ENCODE measurements at places on chromosomes 3 and 15. TPM values are rescaled to one million over a fixed set of nuclear protein-coding genes. Genes with fewer than 3 reads are reported as not detected.
A peak's percentile ranks its signal among the peaks of the same experiment; 100 is the strongest.

DNA sequence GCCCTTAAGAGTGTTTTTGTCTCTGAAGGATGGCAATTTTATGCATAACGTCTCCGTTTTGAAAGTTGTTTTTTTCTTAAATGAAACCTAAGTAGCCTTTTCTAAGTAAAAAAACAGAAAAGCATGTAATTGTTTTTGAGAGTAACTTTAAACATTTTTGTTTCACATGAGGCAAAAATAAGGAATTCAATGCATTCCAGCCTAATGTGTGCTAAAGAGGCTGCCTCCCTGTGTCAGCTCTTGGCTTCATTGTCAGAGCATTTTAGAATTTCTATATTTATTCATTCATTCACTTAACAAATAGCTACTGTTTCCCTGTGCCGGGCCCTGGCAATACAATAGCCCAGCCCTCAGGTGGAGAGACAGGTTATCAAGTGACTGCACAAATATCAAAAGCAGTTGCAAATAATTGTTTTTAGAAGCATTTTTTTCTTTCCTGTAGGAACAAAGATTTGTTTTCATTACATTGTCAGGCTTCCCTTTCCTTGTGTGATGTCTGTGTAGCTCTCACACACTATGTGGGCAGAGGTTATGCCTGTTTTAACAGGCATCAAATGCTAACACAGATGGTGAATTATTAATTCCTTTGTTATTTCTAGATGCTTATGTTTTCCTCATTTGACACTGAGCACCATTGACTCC lies 81.9 kb downstream of the CCK start:
- no peak for DNase-seq

GRCh38 chr3:140499114-140499757 lies 178.6 kb upstream of the TRIM42 start:
- DNase-seq: peak; percentile 53

CEP152 gene
- total RNA-seq: 26.8 TPM

NR1I2 gene
- not detected for total RNA-seq

GRCh38 chr3:102059145-102059943 lies 210.0 kb downstream of the NFKBIZ start:
- DNase-seq: no peak

FBXO45 gene
- total RNA-seq: 21.7 TPM

TRIM71 gene
- not detected for total RNA-seq

UTS2B gene
- not detected for total RNA-seq

DNA sequence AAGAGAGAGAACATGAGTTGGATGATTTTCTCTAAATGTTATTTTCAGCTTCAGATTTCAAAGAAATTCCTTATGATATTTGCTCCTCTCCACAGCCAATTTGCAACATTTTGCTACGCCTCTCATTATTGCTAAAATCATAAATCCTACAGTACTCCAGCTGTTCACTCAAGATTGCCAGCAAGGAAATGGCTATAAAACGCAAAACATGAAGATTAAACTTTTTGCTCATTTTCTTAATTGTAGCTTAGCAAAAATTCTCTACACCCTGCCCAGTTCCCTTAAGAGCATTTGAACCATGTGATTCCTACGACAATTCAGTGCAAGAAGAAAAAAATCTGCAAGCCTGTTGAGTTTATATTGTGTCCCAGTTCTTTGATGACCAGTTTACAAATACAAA lies 6.8 kb downstream of the CHRNA3 start:
- no peak for DNase-seq

DNA sequence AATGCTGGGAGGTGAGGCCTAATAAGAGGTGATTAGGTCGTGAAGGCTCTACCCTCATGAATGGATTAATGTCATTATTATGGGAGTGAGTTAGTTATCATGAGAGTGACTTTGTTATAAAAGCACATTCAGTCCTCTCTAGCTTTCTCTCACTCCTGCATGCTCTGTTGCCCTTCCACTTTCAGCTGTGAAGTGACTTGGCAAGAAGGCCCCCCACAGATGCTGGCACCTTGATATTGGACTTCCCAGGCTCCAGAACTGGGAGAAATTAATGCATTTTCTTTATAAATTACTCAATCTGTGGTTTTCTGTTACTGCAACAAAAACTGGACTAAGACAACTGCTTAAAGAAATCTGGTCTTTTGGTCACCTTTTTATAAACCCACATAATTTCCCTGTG lies 144.3 kb downstream of the FBN1 start:
- DNase-seq: no peak

GRCh38 chr15:90325726-90326125 lies 26.4 kb upstream of the ZNF774 start:
- no peak for DNase-seq

DNA sequence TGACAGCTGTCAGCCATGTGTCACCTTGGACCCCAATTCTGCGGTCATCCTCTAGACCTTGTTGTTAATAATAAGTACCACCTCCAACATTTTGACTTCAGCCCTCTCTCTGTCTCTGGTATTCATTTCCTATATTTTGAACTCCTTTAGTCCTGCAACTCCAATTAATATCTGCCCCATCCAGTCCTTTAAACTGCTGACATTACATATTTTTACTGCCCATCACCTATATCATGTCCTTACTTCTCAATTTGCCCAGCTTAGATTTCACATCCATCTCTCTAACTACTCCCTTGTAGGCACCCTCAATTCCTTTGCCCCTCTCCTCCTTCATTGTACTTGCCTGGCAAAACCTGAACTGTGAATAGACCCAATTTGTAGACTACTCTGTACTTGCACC lies 73.5 kb downstream of the SCN10A start:
- DNase-seq: no peak

DNA sequence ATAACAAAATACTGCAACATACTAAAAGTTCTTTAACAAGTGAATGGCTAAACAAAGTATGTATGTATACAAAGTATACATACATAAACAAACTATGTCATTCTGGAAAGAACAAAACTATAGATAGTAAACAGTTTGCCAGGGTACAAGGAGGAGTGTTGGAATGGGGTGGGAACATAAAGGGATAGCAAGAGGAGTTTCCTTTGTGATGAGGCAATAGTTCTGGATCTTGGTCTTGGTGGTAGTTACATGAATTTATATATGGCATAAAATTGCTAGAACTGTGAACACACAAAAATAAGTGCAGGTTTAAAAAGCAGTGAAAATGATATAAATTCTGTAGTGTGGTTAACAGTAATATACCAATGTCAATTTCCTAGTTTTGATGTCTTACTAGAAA lies 22.0 kb downstream of the ZNF148 start:
- no peak for DNase-seq

PRSS50 gene
- total RNA-seq: not detected

DNA sequence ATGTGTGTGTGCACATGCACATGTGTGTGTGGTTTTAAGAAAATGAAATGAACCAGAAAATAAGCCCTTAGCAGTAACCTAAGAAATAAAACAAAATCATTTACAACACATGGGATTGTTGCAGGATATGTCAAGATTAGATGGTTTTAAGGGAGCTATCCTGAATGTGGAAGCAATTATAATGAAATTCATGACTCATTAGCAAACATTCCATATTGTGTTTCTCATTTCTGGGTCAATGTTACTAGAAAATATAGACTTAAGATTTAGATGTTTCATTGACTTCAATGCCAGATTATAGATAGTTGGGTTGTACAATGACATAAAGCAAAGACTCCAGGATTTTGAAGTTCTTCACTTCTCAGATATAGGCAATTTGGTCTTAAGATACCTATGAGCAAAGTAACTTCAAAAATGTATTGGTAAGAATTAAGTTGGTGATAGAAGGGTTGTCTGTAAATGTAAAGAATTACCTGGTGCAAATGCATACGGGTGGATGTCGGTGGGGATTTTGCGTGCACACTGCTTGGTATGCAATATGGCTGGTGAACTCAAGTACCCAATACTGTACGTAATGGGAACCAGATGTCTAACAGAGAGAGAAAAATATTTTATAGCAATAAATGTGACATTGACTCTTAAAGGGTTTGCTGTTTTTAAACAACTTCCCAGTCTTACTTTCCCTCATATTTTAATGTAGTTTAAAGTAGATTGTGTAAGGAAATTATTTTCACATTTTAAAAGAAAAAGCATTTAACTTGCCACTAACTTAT lies 53.9 kb upstream of the NR2F2 start:
- peak; percentile 82 for DNase-seq

DNA sequence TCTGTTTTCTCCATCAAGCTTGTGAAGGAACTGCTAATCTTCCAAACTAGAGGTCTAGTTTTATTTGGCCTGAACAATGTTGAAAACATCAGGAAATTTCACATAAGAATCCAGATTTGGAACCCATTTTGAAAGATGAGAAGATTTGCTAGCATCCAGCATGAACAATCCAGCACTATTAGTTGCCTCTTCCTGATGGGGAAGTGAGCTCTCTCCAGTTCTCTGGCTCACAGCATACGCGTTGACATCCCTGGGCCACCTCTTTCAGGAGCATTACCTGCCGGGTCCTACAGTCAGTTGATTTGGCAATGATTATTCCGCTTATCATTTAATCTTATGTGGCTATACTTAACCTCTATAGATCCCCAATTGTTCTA lies 10.9 kb downstream of the GPR87 start:
- no peak for DNase-seq

TP63 gene
- total RNA-seq: 16.7 TPM

DNA sequence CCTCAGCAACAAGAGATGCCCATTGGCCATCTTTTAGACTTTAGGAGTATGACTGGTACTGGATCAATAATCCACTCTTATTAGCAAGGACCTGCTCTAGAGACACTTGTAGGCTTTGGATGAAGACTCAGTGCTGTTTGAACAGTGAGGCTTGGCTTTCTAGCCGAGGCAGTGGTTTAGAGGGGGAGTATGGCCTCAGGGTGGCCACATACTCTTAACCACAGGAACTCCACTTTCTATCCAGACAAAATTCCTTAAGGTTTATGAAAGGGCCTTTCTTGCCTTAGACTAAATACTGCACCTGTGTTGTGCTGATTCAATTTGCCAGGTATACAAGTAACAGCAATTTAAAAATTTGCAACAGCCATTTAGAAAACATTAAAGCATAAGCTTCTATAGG lies 1046.3 kb downstream of the DIPK2A start:
- peak; percentile 75 for DNase-seq

UPK1B gene
- not detected for total RNA-seq

DNA sequence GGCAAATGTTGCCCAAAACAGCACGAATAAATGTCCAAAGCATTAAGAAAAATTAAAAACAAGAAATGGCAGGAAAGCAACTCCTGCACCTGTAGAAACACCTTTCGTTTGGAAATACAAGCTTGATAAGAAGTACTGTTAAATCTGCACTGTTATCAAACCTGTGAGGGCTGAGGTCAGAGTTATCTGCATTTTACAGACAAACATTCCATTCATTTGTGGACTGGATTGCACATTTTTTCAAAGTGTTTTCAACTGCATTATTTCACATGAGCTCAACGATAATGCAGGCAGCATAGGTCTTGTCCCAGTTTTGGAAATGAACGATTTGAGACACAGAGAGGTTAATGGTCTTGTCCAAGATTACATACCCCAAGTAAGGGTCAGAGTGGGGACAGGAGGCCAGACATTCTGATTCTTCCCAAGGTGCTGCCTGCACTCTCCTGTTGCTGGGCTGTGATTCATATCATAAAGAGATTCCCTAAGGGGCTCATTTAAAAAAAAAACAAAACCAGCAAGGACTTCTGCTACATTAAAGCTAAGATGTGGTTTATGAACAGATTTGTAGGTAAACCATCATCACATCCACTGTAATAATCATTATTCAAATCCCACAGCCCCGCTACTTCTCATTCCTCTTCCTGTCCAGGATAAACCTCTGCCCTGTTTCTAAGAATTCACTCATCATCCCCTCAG lies 13.0 kb downstream of the GUCA1C start:
- no peak for DNase-seq

DNA sequence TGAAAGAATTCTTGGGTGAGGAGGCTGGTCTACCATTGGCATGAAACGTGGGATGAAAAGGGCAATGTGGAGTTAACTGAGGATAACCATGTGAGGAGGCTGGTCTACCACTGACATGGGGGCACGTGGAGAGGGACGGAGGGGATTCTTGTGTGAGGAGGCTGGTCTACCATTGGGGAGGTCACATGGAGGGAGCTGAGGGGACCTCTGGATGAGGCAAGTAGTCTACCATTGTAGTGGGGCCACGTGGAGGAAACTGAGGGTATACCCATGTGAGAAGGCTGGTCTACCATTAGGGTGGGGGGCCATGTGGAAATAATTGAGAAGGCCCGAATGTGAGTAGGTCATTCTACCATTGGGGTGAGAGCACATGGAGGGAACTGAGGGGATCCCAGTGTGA lies 154.1 kb downstream of the FBLN2 start:
- no peak for DNase-seq

GRCh38 chr3:40078590-40078989 lies 230.9 kb upstream of the EIF1B start:
- no peak for DNase-seq

- no peak for DNase-seq
Measured at GRCh38 chr3:99485286-99485685, 153.1 kb upstream of the COL8A1 start.

GRCh38 chr3:138434276-138434874 lies at the start of gene ESYT3:
Gene ESYT3 (plus strand): TSS chr3:138434616. CDS start chr3:138434799, 183 bp downstream.
- DNase-seq: peak; percentile 46

DNA sequence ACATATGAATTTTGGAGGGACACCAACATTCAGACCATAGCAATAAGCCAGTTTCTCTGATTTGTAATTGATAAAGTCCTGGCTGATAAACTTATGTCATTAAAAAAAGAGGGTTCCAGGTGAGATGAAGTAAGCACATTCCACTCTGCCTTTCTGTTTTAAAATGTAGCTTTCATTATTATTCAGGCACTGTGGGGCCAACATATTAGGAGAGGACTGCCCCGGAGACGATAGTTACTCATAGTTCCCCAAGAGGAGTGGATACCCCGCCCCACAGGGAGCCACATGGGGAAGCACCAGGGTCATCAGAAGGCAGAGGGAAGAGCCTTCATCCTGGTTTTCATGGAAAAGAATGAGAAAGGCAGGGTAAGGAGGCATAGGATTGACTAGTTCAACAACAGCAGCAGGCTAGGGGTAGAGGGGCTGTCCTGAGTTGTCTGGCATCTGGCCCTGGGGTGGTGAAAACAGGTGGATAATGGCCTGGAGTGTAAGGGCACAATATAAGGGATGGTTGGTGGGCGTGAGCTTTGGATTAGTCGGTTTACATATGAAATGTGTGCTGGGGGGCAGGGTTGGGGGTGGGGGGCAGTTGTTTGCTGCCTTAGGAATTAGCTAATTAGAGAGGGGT lies 78.7 kb upstream of the PROK2 start:
- no peak for DNase-seq

GRCh38 chr15:61794881-61795280 lies 265.4 kb downstream of the VPS13C start:
- peak; percentile 14 for DNase-seq

GRCh38 chr3:46280105-46280797 lies 38.0 kb downstream of the CCR3 start:
- peak; percentile 88 for DNase-seq

- no peak for DNase-seq
Measured at GRCh38 chr3:58880182-58880581, 169.6 kb downstream of the CFAP20DC start.

MNS1 gene
- 9.6 TPM for total RNA-seq
